ENCODE measurements at places on chromosomes 2 and 18. TPM values are rescaled to one million over a fixed set of nuclear protein-coding genes. Genes with fewer than 3 reads are reported as not detected.

The VWA3B gene
- total RNA-seq = 0.32 TPM

The ATP6V1B1 gene
- total RNA-seq = 0.43 TPM

The AKAIN1 gene
- not detected for total RNA-seq

The CREB1 gene
- 47.9 TPM for total RNA-seq

The CHCHD5 gene
- total RNA-seq = 18.7 TPM

The THOC1 gene
- 10.4 TPM for total RNA-seq

Measured in Right ventricle myocardium superior (tissue), 1 donor.